ENCODE measurements at places on chromosomes 16 and 17.

DNA sequence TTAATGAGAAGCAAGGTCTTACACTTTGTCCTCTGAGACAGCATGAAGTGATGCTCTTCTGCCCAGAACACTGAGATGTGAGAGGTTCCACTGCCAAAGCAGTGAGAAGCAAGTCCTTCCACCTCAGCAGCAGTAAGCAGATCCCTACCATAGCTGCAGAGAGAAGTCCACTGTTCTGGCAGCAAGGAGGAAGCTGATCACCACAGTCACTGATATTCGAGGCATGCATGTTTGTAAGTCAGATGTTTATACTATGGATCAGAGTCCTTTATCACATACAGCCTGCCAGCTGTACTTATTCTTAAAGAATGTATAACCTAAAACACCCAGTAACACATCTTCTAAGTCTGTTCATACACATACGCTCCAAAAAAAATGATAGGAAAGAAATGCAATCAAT is 18.2 kb upstream of the METTL2A start:
- DNase-seq: no peak

DNA sequence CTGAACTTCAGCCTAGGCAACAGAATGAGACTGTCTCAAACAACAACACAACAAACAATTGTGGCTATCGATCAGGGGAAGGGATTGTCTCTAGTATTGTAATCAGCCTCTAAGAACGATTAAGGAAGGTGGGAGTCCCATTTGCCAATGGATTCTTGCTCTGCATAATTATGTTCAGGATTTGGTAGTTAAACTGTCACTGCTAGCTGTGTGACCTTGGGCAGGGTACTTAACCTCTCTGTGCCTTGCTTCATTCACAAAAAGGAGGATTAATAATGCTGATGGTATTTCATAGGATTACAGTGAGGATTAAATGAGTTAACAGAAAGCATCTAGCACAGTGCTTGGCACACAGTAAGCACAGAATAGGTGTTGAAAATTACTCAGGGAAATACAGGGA is 6.7 kb upstream of the SSTR2 start:
- DNase-seq: no peak

DNA sequence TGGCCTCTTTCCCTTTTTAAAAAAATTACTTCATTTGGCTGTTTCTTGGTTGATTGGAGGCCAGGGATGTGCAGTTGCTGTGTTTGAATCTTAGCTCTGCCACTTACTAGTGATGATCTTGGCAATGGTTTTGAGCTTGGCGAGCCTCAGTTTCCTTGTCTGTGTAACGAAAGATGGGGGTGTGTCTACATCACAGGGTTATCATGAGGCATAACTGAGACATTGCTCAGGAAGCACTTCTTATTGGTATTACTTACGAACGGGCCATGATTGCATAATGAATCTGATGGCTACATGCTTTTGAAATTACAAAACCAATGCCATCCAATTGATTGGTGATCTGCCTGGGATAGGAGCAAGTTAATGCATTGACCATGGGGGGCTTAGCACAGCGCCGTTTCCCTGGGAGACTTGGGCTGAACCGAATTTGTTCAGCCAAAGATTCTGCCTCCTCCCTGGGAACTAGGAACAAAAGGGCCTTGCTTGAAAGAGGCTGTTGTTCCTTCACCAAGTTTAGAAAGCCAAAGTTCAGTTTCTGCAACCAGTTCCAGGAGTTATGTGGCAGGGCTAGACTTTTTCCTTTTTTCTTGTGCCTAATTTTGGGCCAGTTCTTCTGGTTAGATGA is 21.9 kb downstream of the CMIP start:
- no peak for DNase-seq

DNA sequence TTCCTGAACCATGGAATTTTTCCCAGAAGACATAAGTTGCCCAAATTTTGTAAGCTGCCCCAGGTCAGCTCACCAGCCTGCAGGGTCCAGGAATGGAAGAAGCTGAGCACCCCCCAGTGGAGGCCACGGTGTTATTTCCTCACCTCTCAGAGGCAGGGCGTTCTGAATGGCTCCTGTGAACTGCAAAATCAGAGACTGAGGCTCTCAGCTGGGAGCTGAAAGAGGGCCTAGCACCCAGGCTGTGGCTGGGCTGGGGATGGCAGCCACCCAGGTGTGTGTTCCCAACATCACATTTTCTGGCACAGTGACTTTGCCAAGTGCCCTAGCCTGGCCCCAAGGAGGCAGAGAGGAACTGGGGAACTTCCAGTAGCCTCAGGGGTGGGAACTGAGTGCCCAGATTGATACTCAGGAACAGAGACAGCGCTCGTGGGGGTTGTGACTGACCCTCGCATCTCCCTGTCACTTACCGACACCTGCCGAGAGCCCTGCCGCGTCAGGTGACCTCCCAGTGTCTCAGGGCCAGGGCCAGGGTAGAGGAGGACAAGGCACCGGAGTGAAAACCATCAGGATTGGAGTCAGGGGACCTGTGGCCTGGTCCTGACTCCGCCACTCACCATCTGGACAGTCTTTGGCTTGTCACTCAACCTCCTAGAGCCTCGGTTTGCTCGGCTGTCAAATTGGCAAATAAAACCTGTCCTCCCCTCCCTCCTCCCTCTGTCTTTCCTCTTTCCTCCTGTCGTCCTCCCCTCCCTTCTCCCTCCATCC is 11.3 kb downstream of the CACNG4 start:
- no peak for DNase-seq

GRCh38 chr16:24140730-24141129 is 115.4 kb upstream of the CACNG3 start:
- no peak for DNase-seq

DNA sequence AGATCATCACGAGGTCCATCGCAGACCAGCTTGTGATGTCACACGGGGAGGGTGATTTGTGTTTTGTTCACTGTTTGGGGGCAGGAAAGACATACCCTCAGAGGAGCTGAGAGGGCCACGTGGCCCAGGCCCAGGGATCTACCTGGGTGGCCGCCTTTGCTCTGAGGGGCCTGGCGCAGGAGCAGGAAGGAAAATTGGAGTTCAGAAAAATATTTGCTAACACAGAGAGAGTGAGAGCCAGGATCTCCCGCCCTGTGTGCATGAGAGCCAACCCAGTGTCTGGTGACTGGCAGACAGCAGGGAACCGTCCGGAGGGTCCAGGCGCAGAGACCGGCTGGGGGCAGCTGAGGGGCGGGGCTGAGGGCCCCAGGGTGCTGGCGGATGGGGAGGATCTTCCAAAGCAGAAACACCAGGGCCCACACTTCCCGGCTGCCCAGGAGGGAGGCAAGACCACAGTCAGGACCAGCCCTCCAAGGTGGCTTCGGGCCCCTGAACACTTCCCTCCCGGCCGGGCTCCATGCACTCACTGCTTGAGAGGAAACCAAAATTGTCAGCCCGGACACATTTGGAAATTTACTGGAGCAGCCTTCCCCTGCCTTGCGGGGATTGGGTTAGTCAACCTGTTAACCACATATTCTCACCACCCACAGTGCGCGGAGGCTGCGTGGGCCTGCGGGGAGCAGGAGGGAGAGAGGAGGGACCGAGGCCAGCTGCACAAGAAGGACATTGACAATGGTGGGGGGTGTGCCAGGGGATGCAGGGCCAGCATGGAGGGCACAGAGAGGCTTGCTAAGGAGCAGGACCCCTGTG is 52.6 kb downstream of the RBFOX3 start:
- DNase-seq: no peak

DNA sequence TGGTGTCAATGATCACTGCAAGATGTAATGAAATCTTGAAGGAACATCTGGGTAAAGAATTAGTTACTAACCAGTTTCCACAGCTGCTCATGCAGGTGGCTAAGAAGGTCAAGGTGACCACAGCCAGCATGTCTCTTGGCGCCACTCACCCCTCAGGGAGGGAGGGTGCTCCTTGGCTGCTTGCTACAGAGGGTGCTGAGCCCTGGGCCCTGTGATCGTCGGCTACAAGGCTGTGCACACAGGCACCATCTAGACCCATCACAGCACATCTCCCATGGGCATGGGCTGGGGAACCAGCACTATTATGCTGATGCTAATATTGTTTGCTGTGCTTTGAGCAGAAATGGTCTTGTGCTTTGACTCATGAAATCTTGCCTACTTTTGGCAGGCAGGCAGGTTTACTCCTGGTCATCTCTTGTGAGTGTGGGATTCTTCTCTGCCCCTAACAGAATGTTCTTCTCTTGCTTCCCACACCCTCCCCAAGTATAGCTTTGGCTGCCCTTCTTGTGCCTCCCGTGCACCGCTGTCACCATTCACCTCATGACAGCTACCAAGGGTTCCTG is 36.4 kb downstream of the TXNDC11 start:
- no peak for DNase-seq

- no peak for DNase-seq
These were observed 40.2 kb downstream of the SLC7A5 start for GRCh38 chr16:87828907-87829621.

- DNase-seq: no peak
These were observed 2.9 kb upstream of the KRT16 start for GRCh38 chr17:41615454-41615853.
